IPS DF 19.7 (cell line): ENCODE measurements at places on chromosomes 13 and 19.
A peak's percentile ranks its signal among the peaks of the same experiment; 100 is the strongest.

- no peak for DNase-seq
Measured at GRCh38 chr13:32687275-32687674, 101.0 kb downstream of the PDS5B start.

- DNase-seq: no peak
Measured at GRCh38 chr19:55398200-55398925, 9.2 kb downstream of the UBE2S start.

- no peak for DNase-seq
Measured at GRCh38 chr19:38250821-38251563, 5.2 kb downstream of the PPP1R14A start.

DNA sequence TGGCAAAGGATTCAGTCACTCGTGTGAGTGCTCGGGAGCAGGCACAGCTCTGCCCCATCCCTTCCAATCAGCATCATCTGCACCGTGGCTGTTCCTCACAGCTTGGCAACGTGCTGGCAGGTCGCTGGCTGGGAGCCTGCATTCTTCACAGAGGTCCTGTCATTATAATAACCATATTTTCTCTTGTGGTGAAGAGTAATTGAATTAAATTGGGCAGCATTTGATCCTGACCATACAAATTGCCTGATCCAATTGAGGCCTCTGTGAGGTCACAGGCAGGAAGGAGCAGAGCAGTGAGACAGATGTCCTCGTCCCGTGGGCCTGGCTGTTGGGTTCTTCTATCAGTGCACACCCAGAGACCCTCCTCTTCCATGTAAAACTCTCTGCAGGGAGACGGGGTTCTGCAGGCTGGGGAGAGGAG, 407.8 kb downstream of the COG6 start:
- DNase-seq: no peak

DNA sequence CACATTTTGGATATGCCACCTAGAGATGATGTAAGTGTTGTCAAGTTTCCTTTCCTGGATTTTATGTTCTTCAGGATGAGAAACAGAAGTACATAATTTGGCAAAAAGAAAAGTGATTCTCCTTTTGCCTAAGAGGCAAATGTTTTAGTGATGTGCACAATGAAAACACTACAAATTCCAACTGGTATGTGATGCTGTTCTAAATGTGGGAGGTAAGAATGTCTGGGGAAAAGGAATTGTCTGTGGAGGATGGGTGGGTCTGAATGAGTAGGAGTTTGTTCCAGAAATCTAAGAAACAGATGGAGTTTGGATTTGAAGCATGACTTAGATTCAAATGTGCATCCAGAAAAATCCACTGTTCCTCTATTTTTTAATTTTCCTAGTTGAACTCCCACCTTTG, 473.6 kb upstream of the SPRY2 start:
- no peak for DNase-seq

DNA sequence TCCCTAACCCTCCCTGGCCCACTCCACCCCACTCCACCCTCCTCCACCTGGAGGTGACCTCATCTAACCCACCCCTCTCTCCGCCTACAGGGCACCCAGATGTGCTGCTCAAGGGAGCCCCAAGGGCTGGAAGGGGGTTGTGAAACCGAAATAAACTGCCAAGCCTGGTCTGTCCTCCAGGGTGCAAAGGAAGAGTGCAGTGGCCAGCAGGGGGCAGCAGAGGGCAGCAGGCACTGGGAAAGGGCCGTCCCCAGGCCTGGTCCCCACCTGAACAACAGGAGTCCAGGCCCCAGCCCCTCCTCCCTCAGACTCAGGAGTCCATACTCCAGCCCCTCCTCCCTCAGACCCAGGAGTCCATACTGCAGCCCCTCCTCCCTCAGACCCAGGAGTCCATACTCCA, 8.4 kb upstream of the BCAM start:
- DNase-seq: peak; percentile 59

- no peak for DNase-seq
Measured at GRCh38 chr19:13347367-13347766, 158.9 kb downstream of the CACNA1A start.

GRCh38 chr19:11813703-11814028, 407 bp upstream of the ZNF440 start:
- DNase-seq: no peak

- DNase-seq: no peak
Measured at GRCh38 chr13:77521194-77521593, 14.3 kb upstream of the SCEL start.

- no peak for DNase-seq
Measured at GRCh38 chr19:31436121-31436776, 87.0 kb upstream of the TSHZ3 start.

DNA sequence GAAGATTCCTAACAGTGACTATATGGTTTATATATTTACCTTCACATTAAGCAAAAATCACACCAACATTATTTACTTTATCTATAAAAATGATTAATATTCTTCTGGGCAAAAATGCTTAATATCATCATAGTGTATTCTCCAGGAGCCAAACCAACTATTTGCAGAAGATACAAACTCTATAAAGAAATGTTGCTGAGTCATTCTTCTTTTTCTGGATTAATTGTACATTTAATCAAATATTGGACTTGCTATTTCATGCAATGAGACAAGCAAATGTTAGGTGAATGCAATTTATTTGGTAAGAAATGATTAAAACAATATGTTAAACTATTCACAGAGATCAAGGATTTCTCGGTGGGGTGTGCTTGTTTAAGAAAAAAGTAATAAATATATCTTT, 1075.8 kb downstream of the PCDH9 start:
- DNase-seq: no peak

DNA sequence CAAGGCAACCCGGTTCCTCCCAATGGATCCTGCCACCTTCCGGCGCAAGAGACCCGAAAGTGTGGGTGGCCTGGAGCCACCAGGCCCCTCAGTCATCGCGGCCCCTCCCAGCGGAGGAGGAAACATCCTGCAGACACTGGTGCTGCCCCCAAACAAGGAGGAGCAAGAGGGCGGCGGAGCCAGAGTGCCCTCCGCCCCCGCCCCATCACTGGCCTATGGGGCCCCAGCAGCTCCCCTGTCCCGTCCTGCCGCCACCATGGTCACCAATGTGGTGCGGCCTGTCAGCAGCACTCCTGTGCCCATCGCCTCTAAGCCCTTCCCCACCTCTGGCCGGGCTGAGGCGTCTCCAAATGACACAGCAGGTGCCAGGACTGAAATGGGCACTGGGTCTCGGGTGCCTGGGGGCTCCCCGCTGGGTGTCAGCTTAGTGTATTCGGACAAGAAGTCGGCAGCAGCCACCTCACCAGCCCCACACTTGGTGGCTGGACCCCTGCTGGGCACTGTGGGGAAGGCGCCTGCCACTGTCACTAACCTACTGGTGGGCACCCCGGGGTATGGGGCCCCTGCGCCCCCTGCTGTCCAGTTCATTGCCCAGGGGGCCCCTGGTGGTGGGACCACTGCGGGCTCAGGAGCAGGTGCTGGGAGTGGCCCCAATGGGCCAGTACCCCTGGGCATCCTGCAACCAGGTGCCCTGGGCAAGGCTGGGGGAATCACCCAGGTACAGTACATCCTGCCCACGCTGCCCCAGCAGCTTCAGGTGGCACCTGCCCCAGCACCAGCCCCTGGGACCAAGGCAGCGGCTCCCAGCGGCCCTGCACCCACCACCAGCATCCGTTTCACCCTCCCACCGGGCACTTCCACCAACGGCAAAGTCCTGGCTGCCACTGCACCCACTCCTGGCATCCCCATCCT, 11.2 kb upstream of the PRR19 start:
- DNase-seq: no peak

DNA sequence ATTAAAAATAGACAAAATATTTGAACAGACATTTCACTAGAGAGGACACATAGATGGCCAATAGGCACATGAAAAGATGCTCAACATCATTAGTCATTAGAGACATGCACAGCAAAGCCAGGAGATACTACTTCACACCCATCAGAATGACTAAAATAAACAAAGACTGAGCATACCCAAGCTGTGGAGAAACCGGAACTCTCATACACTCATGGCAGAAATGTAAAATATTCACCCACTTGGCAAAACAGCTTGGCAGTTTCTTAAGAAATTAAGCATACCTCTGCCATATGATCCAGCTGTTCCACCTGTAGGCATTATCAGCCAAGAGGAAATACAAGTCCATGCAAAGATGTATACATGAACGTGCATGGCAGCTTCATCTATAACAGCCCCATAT, 213.4 kb downstream of the TSHZ3 start:
- DNase-seq: no peak

DNA sequence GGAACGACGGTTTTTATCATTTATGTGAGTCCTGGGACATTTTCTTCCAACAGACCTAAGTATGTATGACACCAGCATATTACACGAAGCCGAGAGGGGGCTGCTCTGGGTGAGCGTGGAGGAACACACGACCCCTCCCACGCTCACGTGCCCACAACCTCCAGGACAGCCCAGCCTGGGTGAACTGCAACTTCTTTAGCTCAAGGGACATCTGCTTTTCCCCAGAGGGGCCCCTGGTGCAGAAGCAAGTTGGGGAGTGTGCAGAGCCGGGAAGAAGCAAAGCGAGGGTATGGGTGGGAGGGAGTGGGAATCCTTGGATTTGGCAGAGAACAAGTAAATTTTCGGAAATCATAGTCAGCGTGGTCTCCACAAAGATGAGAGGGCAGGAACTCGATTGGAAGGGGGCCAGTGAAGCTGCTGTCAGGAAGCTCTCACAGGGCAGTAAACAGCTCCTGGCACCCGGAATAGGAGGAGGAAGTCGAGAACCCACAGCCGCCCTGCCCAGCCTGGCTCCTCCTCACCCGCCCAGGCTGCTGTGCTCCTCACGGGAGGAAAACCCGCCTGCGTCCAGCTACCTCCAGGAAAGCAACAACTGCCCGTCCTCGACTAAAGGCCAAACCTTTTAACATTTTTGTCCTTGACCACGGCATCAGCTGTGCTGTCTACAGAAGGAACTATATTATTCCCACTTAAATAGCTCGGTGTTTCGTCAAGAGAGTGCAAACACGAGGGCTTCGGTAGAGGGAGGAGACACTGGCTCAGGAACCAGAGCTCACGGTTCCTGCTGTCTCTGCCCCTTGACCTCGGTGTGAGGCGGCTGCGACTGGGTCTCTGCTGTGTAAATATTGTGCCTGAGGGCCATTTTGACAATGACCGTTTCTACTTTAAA, 17.2 kb upstream of the CFAP97D2 start:
- no peak for DNase-seq

GRCh38 chr19:39506944-39507714, 7.8 kb upstream of the SELENOV start:
- no peak for DNase-seq

DNA sequence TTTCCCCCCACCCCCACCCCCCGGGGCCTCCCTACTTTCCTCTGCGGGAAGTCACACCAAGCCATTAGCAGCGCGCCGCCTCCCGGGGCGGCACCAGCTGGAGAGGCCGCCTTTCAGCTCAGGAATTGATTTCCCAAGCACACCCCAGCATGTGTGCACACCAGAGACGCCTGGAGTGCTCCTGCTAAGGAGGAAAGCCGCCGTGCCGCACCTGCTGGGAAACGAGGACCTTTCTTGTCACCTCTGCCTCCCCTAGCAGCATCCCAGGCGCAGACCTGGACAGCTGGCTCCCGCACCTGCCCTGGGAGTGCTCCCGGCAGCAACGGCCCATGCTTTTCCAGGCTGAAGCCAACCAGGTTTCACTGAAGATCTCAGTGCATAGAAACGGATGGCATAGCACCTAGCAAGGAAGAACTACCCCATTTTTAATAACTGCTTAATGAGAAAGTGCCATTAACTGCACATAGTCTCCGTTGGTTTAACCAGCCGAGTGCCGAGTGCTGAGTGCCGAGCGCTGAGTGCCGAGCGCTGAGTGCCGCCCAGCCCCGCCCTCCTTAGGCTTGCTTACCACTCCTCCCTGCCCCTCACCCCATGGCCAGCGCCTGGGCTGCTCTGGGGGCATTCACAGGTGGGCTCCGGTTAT, 165.0 kb downstream of the USP12 start:
- no peak for DNase-seq

DNA sequence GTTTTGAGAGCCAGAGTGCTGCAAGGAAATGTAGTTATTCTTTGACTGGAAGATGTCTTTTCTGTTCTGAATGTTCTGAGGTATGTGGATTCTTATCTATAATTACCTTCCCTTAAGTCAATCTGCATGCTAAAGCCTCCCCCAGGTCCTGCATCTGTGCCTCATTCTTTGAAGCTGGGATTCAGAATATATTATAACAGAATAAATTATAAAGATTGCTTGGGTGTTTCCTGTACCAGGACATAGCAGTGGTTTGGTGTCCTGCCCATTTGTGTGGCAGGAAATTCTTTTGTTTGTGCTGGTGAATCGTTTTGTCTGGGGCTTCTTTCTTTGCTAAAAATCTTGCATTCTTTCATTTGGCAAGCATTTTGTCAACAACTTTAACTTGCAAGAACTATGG, 60.2 kb downstream of the ITGBL1 start:
- no peak for DNase-seq

GRCh38 chr19:9961103-9961502, 24.8 kb upstream of the OLFM2 start:
- DNase-seq: no peak

DNA sequence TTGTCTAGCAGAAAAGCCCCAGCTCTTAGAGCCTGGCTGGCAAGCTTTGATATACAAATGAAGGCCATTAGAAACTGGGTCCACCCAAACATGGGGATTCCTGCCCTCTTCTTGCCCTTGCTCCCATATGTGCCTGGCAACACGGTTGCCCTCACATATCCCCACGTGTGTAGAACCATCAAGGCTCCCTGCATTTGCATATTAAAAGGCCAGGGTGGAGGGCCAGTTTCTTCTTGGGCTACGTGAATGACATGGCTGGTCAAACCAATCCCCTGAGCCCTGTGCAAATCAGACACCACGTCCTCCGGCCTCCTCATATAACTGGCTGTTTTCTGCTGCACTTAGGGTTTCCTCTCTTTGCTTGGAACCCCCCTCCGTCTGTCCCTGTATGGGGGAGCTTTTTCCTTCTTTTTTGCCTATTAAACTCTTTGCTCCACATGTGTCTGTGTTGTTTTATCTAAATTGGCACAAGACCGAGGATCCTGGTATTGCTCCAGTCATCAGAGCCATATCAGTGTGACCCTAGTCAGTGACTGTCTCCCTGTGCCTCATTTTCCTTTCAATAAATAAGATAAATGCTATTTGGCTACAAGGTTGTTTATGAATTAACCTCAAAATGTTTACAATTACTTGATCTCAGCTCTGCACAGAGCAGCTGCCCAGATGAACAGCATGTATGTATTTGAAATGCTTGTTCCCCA, 30.3 kb upstream of the CEACAM1 start:
- no peak for DNase-seq

- no peak for DNase-seq
Measured at GRCh38 chr19:53826876-53827275, 2.8 kb upstream of the NLRP12 start.

GRCh38 chr19:39542206-39542605, 2.2 kb upstream of the EID2 start:
- no peak for DNase-seq
